ENCODE measurements at places on chromosomes 4 and X. TPM values are rescaled to one million over a fixed set of nuclear protein-coding genes. Genes with fewer than 3 reads are reported as not detected.

Gene DBET
- not detected for polyA plus RNA-seq

Gene PABPC1L2B
- polyA plus RNA-seq, result not detected

Gene GASK1B
- 46.4 TPM for polyA plus RNA-seq

Gene NDNF
- polyA plus RNA-seq, result 6.7 TPM

Gene SPATA4
- polyA plus RNA-seq, result 0.24 TPM

Gene NEUROG2
- polyA plus RNA-seq, result 0.08 TPM

Gene KLB
- 0.09 TPM for polyA plus RNA-seq

Gene LAMP2
- polyA plus RNA-seq, result 131 TPM

Gene UGT2B11
- polyA plus RNA-seq, result not detected

Gene CENPVL1
- not detected for polyA plus RNA-seq

Gene IL1RAPL2
- 2.6 TPM for polyA plus RNA-seq

Gene CWH43
- polyA plus RNA-seq, result not detected

Gene FGF5
- 0.61 TPM for polyA plus RNA-seq

Gene FAM9A
- polyA plus RNA-seq, result not detected

Gene MAGEE1
- polyA plus RNA-seq, result 2.6 TPM

Gene TMPRSS11F
- polyA plus RNA-seq, result 0.06 TPM

Gene SPANXC
- not detected for polyA plus RNA-seq

Gene CCDC120
- 4.2 TPM for polyA plus RNA-seq

Gene TLR6
- 1.0 TPM for polyA plus RNA-seq

Gene HAND2
- polyA plus RNA-seq, result 0.10 TPM

Gene TLR3
- polyA plus RNA-seq, result 1.4 TPM

Gene AFM
- polyA plus RNA-seq, result not detected

Gene EDNRA
- polyA plus RNA-seq, result 23.4 TPM

Gene DUSP21
- polyA plus RNA-seq, result not detected

Gene ATOH1
- polyA plus RNA-seq, result not detected

Gene PCDH19
- 3.8 TPM for polyA plus RNA-seq

Gene ADGRA3
- polyA plus RNA-seq, result 57.3 TPM

Gene ADGRL3
- 19.5 TPM for polyA plus RNA-seq

Gene ABLIM2
- polyA plus RNA-seq, result 17.0 TPM

Gene PLAC1
- polyA plus RNA-seq, result 1.8 TPM

Gene HS3ST1
- 0.05 TPM for polyA plus RNA-seq

Gene NHS
- 1.4 TPM for polyA plus RNA-seq

Gene GLRA2
- polyA plus RNA-seq, result 0.11 TPM

Gene NUDT11
- 3.8 TPM for polyA plus RNA-seq

Gene CSN2
- not detected for polyA plus RNA-seq

Gene STATH
- polyA plus RNA-seq, result not detected

Gene ZCCHC12
- 0.47 TPM for polyA plus RNA-seq

Gene SPANXN1
- polyA plus RNA-seq, result not detected

Gene ARHGEF38
- polyA plus RNA-seq, result 0.86 TPM

Gene SASH3
- 2.3 TPM for polyA plus RNA-seq

Gene SHISA3
- polyA plus RNA-seq, result 3.7 TPM

Gene SLC2A9
- 3.4 TPM for polyA plus RNA-seq

Gene SLC6A14
- not detected for polyA plus RNA-seq
